ENCODE measurements at places on chromosomes 7 and 10. TPM values are rescaled to one million over a fixed set of nuclear protein-coding genes. Genes with fewer than 3 reads are reported as not detected.

Gene ADAM12
- polyA plus RNA-seq, result not detected

Gene PRKRIP1
- 35.1 TPM for polyA plus RNA-seq

Gene ZNF777
- 3.0 TPM for polyA plus RNA-seq

Gene TLX1
- polyA plus RNA-seq, result not detected

Gene ATOH7
- not detected for polyA plus RNA-seq

Gene CHAT
- polyA plus RNA-seq, result not detected

Gene NEUROD6
- not detected for polyA plus RNA-seq

Gene CRHR2
- polyA plus RNA-seq, result not detected

Gene HMX3
- polyA plus RNA-seq, result not detected
